ENCODE measurements at places on chromosomes 11 and 22.
A peak's percentile ranks its signal among the peaks of the same experiment; 100 is the strongest.

GRCh38 chr11:57598831-57599155, 1.3 kb downstream of the SERPING1 start:
- DNase-seq, result no peak

- no peak for DNase-seq
Observed at GRCh38 chr11:61369372-61370348, 7.5 kb downstream of the TMEM138 start.

DNA sequence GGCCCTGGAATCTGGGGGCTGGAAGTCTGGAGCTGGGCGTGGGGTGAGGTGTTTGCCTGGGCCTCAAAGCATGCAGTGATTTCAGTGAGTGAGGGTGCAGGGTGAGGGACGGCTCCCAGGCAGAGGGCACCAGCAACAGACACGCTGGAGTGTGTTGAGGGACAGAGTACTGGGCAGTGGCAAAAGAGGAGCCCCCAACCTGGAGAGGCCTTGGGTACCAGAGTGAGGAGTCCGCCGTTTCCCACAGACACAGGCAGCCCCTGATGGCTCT, 12.0 kb upstream of the TBC1D22A start:
- DNase-seq, result no peak

GRCh38 chr11:37282367-37282766, 684.3 kb upstream of the RAG2 start:
- no peak for DNase-seq

DNA sequence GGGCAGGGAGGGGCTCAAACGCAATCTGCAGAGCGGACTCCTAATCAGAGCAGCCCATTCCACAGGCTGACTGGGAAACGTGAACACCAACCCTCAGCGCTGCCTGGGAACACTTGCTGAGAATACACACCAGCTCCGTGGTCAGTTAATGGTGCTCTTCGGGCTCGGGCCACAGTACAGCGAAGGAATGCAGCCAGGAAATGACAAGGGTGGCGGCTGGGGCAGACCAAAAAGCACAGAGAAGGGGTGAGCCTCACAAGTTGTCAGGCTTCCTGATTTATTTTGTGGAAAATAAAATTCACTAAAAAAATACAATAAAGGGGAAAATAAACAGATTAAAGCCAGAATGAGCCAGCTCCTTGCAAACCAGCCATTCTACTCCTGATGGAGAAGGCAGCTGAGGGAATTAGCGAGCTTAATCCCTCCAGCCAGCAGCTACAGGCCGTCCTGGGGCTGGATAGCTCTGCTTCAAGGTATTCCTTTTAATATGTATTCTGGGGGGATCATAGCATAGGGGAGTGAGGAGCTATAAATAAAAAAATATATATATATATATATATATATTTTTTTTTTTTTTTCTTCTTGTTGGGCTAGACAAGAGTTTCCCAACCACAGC, 165.5 kb upstream of the NTM start:
- DNase-seq, result peak; percentile 33

DNA sequence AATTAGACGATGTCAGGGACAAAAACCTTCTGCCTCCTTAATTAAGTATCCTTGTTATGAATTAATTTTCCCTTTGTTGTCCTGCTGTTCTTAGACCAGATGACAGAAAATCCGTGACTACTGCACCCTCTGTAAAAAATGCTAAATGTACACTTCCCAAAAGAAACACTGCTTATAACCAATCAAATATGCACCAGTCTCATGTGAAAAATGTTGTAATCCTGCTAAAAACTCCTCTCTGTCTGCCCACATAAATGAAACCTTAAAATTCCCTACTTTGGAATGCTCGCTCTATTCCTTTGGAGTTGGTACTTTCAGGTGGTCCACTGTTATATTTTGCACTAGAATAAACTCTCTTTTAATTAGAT, 366.8 kb upstream of the CCDC179 start:
- DNase-seq, result no peak

GRCh38 chr11:2725368-2726300, 25.8 kb upstream of the KCNQ1OT1 start:
- DNase-seq, result no peak

DNA sequence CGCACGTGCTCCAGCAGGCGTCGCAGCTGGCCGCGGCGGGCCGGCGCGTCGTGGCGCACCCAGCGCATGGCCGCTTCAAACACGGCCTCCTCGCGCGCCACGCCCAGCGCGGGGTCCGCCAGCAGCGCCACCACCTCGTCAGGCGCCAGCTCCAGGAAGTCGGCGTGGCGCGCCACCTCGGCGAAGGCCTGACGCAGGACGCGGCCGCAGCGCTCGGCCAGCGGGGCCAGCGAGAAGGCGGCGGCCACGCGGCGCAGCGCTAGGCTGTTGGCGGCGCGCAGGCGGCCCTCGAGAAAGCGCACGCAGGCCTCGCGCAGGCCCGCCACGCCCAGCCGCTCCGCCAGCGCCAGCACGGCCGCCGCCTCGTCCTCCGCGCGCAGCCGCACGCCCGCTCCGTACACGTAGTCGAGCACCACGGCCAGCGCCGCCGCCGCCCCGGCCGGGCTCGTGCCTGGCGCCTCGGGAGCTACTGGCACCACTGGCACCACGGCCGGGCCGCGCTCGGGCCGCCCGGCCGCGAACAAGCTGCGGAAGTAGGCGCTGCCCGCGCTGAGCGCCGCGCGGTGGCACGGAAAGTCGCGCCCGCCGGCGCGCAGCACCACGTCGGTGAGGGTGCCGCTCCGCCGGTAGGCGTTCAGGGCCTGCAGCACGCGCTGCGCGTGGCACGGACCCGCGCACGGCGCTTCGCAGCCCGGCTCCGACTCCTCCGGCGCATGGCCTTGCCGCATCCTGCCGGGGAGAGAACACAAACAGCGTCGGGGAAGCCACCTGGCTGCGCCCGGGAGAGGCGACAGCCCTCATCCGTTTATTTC, 2.9 kb downstream of the KLHL35 start:
- peak; percentile 86 for DNase-seq

- DNase-seq, result no peak
Observed at GRCh38 chr11:127133061-127133460, 132.5 kb upstream of the KIRREL3 start.

GRCh38 chr22:42793848-42794405, 63.1 kb downstream of the ARFGAP3 start:
- DNase-seq, result no peak

GRCh38 chr22:29756341-29756740, 10.5 kb downstream of the ZMAT5 start:
- DNase-seq, result no peak

GRCh38 chr11:78100261-78100660, 20.6 kb upstream of the NDUFC2 start:
- DNase-seq, result no peak

DNA sequence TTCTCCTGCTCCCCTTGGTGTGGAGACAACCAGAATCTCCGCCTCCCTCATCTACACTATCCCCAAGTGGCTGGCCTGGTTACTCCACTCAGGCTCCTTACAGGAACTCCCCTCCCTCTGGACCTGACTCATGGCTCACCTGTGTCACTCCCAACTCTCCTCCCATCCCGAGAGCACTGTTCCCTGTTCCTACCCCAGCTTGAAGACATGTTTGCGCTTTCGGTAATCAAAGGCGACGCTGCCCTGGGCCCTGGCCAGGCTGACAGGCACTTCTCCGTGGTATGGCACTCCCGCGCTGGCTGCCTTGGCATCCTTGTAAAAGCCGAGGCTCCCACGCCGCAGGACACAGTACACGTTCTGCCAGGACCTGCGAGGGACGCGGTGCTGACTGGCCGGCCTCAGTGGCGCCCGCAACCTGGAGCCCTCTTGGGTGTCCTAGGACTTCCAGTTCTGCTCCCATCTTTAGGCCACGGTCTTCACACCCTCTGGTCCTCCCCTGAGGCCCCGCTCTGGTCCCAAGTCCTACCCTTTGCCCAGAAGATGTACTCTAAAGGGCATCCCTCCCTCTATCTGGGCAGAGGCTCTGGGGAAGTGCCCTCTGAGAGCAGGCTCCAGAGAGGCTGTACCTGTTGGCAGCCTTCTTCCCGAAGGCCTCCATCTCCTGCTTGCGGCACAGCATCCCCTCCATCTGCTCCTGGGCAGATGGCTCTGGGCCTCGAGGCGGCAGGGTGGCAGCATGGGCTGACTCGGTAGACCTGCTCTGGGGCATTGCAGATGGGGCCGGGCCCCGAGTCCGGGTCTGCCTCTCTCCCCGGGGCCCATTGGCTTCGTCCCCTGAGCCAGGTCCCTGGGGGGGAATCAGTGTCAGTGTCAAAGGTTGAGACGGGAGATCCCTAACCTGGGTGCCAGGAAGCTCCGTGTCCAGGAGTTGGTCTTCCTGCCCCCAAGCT, 9.4 kb upstream of the RBM4B start:
- no peak for DNase-seq

DNA sequence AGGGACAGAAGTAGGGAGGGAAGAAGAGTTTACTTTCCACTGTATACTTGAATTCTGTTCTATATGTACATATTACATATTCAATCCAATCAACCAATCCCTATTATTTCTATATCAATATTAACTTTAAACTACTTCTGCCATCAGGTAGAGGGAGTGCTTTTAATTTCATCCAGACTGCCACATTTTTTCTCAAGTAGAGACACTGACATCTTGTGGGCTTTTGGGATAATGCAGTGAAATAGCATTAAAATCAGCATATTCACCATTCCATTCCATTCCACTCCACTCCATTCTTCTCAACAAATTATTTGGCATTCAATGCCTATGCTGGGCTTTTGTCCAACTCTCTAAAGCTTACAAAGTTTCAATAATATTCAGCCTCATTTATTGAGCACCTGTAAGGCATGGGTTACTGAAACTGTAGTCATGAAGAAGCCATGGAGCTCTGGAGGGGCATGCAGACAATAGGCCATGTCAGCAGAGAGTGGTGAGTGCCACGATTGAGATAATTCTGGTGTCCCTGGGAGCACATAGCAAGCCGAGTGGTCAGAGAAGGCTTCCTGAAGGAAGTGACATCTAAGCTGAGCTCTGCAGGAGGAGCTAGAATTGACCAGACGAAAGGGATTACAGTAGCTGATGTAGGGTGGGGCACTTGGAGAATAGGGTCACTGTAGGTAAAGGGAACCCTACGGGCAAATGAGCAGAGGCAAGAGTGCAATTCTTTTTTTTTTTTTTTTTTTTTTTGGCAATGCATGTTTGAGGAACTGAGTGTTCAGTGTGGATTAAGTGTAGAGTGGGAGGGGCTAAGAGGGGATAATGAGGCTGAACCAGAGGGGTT, 12.8 kb upstream of the CLPB start:
- DNase-seq, result peak; percentile 72

DNA sequence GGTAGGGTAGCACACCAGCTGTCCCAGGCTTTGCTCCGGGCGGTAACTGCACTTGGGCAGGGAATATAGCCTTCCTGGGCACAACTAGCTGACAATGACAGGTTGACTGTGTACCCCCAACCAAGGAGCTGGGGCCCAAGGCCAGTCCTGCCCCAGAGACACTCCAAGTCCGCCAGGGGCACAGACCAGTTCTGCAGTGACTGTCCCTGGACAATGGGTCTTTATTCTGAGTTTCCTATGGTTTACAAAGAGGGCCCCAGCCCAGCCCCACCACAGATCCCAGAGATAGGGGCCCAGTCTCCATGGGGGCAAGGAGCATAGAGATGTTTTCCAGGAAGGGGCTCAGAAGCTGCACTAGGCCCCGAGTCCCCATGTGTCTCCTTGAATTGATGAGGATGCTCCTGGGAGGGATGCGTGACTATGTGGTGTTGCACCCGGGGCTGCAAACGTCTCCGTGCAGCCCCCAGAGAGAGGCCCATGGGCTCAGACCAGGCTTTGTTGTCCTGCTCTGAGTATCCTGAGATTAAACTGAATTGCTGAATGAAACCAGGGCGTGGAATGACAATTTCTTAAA, 48.4 kb downstream of the CD6 start:
- DNase-seq, result no peak

DNA sequence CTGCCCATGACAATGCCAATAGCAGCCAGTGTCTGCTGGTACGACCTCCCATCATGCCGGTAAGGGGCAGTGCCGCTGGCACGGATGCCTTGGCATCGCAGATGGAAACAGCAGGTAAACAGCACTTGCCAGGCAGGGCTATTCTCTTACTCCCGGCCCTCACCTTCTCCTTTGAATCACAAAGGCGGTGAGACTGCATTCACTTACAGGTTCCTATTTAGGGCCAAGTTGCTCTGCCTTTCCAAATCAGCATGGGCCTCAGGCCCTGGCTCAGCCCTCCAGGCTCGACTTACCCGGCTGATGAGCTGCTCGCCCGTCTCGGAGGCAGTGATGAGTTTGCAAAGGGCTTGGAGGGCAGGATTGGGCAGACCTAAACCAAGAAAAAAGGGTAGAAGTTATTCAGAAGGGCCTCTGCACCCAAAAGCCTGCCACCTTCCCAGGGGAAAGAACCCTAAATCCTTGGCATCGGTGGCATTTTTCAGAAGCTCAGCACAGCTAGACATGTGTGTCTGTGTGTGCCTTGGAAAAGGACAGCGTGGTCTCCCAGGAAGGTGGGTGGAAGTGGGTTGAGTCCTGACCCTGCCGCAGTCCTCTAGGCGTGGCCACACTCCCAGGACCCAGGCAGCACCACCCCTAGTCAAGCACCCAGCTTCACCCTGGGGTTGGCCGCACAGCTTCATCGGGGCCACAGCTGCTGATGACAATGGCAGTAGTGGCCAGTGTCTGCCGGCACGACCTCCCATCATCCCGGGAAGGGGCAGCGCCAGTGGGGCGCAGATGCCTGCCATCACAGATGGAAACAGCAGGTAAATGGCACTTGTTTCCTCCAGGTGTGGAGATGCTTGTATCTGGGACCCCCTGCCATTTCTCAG, 73.5 kb upstream of the PITPNB start:
- DNase-seq, result no peak

- no peak for DNase-seq
Observed at GRCh38 chr11:79421820-79422219, 19.0 kb downstream of the TENM4 start.

GRCh38 chr11:58276151-58276550, 8.1 kb upstream of the OR10W1 start:
- no peak for DNase-seq

- DNase-seq, result no peak
Observed at GRCh38 chr11:58930926-58931325, 8.4 kb upstream of the GLYATL1 start.

DNA sequence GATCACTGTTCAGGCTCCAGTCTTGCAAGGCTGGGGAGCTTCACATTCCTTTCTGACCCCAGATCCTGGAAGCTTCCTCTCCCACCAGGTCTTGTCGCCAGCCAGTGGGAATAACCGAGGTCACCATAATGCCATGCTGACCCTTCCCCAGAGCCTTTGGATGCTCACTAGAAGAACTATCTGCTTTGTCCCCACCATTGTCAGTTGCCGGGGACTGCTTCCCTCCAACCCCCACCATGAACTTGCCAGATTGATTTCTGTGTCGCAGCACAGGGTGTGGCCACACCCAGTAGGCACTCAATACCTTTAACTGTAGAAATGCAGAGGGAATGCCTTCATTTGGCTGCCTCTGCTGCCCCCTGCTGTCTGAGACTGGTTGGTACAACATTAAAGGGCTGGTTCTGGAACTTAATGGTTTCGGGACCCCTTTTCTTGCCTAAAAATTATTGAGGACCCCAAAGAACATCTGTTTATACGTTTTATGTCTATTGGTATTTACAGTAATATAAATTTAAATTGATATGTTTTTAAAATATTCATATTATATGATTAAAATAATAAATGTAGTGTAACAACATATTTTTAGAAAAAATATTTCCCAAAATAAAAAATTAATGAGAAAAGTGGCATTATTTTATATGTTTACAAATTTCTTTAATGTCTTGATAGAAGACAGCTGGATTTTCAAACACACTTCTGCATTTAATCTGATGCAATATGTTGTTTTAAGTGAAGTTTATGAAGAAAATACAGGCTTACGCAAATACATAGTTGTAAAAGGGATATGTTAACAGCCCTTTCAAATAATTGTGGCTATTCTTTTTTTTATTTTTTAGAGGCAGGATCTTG, 6.7 kb upstream of the GDPD5 start:
- peak; percentile 82 for DNase-seq

- DNase-seq, result no peak
Observed at GRCh38 chr11:67269401-67270255, 3.4 kb downstream of the GRK2 start.

- DNase-seq, result peak; percentile 58
Observed at GRCh38 chr11:86940122-86940777, 14.9 kb downstream of the FZD4 start.
